Kidney epithelial cell (primary cell): ENCODE measurements at places on chromosomes 5 and 9. TPM values are rescaled to one million over a fixed set of nuclear protein-coding genes. Genes with fewer than 3 reads are reported as not detected.

Gene RXRA
- total RNA-seq = 15.0 and 19.7 TPM in 2 replicates

Gene CETN3
- 13.1 and 16.3 TPM in 2 replicates for total RNA-seq

Gene LRRC19
- under 0.01 TPM in 1 of 2 replicates, not detected in the other for total RNA-seq

Gene ACTBL2
- total RNA-seq = 1.3 and 1.5 TPM in 2 replicates

Gene GDNF
- 0.41 and 1.0 TPM in 2 replicates for total RNA-seq

Gene BNIP1
- 14.4 and 17.8 TPM in 2 replicates for total RNA-seq

Gene CDH12
- total RNA-seq = not detected in 2 replicates

Gene DDX4
- total RNA-seq = not detected in 2 replicates

DNA sequence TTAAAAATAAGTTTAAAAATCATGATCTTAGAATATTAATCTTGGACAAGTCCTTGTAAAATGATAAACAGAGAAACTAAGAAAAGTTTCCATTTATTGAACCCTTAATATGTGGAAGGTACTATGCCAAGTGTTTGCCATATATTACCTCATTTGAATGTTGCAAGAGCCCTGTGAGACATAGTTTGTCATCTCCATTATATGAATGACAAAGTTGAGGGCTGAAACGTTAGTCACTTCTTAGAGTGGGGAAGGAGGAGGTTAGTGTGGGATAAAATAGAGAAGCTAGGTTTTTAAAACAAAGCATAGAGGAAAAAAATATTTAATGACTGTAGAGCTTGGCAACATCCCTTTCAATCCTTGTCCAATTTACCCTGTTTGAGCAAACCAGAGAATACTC is 2.0 kb downstream of the TNC start:
- DNase-seq = no peak

GRCh38 chr9:26391036-26391435 is 501.6 kb downstream of the CAAP1 start:
- DNase-seq = no peak

DNA sequence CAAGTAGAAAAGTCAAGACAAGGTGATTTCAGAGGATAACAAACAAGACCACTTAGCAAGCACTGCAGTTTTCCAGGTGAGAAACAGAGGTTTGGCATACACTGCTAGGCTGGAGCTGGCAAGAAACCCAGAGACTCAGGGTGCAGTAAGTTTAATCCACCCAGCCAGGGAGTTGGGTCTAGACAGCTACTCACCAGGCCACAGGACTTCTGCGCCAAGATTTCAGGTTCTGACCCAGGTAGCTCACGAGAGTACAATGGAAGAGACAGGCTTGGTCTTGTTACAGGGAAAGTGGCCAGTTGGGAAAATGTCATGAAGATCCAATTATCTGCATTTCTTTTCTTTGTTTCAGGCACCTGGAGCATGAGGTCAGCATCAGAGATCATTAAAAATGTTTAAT is 9.8 kb downstream of the SMIM23 start:
- DNase-seq = no peak

DNA sequence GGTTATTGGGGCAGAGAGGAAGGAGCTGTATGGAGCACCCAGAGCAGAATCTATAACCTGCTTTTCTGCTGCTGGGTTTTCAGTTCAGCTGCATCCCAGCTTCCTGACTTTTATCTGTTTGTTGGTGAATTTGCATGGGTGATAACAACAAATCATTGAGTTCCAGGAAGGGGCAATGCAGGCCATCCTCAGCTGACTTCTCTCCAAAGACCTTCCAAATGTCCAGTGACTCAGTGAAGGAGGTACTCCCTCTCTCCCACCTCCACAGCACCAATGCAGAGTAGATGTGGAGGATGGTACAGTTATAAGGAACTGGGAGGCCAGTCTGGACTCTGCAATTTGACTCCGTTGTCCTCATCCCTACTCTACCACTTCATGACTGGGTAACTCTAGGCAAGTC is 1.6 kb upstream of the TXN start:
- DNase-seq = no peak

DNA sequence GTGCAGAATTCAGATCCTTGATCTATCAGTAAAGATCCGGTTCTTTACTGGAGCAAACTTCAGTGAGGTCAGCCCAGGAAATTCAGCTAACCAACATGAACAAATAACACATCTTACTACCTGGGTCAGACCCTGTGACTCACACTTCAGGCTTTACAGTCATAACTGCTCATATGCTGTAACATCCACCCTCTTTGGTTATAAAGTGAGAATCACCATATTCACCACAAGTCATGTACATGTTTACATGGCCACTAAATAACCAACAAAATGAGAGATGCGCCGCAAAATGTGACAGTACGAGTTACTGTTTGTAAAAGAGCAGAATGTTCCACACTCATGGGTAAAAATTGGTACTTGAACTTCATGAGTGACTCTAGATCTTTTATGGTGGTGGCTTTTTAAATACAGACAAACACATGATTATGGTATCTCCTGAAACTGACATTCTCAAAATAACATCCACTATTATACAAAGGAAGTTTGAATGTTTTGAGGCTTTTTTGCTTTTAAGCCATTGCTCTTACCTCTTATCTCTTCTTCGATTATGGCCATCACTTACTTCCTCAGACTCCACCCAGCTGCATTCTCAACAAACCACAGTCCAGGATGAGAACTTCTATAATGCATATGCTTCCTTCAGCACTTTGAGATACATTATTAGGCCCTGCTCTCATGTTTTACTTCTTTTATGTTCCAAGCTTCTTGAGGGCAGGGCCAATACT is 516.6 kb downstream of the RAB3C start:
- peak; percentile 69 for DNase-seq

- DNase-seq = no peak
Observed at GRCh38 chr9:5910413-5911057, 19.8 kb downstream of the MLANA start.

- DNase-seq = no peak
Observed at GRCh38 chr9:114732823-114733222, 50.8 kb upstream of the TEX48 start.
